Central memory CD8-positive, alpha-beta T cell (primary cell): ENCODE measurements at places on chromosomes 7 and 10.

DNA sequence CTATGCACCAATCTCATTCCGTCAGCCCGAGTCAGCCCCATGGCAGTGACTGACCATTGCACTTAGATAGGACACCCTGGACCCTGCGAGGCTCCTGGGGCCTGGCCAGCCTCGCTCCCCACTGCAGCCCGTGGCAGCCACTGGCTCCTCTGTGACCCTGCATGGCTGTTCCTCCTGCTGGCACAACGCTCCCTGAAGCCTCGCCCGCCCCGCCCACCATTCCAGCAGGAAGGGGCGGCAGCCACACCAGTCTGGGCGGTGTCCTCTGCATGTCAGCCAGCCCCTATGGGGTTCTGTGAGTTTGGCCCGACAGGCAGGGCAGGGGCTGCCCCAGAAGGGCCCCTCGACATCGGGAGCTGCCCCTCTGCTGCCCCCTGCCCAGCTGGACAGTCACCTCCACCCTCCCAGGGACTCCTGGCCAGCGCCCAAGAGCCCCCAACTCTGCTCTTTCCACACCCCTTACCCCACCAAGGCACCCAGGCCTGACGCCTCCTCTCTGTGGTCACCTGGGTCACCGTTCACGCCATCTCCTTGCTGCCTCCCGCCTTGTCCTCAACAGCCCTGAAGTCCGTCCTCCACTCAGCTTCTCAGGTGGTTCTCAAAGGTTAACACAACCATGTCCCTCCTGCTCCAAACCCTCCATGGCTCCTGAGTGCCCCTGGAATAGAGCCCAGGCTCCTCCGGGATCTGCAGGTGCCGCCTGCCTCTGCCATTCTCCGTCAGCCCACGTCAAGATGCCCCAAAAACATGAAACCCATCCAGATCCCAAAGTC lies 103.5 kb downstream of the MICALL2 start:
- DNase-seq, result no peak

DNA sequence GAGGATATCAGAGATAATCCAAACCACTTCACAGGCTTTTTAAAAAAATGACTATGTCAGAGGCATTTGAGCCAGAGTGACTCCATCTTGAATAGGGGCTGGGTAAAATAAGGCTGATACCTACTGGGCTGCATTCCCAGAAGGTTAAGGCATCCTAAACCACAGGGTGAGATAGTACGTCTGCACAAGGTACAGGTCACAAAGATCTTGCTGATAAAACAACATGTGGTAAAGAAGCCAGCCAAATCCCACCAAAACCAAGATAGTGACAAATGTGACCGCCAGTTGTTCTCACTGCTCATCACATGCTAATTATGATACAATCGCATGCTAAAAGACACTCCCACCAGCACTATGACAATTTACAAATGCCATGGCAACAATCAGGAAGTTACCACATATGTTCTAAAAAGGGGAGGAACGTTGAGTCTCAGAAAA lies 177.5 kb downstream of the RAPGEF5 start:
- DNase-seq, result no peak

- no peak for DNase-seq
These were observed 108.5 kb upstream of the IL6 start for GRCh38 chr7:22618528-22618927.

GRCh38 chr7:1234049-1234880 lies 1.6 kb downstream of the UNCX start:
- no peak for DNase-seq

DNA sequence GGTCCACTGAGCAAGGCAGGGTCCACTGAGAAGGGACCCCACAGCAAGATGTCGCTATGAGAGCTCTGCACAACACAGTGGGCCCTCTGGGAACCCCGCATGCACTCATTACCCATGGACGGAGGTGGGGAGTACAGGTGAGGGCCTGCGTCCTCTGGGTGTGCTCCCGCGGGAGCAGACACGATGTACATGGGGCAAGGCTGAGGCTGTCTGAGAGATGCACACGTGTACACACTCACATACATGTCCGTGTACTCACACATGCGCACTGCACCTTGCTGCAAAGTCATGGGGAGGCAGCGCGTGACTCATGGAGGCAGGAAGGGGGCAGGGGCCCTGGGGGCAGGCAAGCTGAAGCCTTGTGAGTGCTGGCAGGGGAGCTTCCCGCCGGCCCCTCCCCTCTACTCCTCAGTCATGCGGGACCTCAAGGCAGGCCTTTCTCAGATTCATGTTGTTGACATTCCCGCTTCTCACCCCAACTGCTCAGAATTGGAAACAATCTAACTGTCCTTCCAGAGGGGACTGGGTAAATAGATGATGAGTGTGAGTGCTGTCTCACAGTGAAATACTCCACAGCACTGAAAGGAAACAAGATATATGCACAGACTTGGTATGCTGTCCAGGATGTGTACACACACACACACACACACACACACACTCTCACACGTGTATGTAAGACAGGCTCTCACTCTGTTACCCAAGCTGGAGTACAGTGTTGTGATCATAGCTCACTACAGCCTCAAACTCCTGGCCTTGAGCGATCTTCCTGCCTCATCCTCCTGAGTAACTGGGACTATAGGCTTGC lies 40.0 kb downstream of the GOLGA7B start:
- peak; percentile 27 for DNase-seq

DNA sequence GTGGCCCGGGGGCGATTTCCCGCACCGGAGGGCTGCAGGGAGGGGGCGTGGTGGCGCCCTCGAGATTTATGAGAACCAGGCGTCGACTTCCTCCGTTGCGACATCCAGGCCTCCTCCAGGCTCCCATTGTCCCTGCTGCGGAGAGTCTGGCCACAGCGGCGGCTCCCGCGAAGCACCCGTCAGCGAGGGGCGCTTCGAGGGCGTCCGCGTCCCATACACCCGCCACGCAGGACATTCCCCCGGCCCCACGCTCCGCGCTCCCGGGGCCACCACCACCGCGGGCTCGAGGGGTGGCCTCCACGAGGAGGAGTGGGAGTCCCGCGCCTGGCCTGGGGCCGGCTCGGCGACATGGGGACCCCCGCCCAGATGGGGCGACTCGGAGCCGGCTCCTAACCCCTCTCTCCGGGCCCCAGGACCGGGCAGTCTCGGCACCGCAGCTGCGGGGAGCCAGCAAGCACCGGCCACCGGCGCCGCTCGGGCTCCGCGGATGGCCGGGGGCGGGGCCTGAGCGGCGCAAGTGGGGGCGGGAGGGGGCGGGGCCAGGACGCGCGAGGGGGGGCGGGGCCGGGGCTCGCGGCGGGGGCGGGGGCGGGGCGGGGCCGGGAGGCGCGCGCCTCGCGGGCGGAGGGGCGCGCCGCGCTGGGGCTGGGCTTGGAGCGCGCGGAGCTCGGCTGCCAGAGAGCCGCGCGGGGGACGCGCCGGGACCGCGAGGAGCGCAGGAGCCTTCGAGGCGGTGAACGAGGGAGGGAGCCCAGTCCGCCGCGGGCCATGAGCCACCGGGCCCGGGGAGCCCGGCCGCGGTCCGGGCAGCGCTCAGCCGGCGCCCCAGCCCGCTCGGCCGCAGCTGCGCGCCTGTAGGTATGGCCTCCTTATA lies at the start of gene SH2B2:
Gene SH2B2, plus strand, starts transcription at position 632 of the 874 bp plus-strand sequence. CDS start 13,683 bp downstream, outside the sequence.
- DNase-seq, result peak; percentile 28

DNA sequence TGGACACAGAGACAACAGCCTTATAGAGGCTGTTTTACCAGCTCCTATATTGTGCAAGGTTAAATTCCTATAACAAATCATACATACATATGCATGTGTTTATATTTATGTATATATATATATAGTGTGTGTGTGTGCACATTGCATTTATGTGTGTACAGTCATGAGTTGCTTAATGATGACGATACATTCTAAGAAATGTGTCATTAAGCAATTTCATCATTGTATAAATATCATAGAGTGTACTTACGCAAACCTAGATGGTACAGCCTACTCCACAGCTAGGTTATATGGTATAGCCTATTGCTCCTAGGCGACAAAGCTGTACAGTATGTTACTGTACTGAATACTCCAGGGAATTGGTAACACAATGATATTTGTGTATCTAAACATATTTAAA lies 30.1 kb upstream of the TNKS2 start:
- no peak for DNase-seq

DNA sequence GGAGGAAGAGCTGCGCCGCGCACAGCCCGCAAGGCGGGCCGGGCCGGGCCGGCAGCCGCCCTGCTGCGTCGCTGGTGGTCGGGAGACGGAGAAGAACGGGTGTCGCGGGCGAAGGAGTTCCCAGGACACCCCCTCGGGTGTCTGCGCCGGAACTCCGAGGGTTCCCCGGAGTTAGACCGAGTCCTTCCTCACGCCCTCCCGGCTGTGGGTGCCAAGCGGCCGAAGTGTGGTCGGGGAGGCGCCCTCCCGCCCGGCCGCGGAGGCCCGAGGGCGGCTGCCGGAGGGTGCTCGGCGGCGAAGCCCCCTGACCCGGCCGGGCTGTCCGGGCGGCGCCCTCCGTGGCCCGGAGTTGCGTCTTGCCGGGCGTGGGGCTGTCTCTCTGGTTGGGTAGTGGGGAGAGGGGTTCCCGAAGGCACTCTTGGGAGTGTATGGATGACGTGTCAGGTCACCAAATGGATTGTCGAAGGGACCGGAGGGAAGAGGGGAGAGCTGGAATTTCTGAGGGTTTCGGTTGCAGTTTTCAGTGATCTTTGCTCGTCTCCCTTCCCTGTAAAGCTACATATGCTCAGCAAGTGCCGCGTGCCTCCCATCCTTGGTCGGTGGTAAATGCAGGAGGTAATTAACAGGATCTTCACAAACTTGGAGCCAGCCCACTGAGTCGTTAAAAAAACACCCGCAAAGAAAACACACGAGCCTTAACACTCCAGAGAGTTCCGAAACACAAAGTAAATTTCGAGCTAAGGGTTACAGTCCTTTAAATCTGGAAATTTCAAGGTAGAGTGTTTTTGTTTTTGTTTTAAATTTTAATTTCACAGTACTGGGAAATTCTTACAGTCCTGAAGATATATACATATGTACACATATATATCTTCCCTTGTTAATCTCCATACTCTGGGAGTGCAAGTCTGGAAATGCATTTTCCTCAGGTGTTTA lies 871 bp downstream of the ST7 start:
- peak; percentile 21 for DNase-seq

GRCh38 chr10:79044846-79045245 lies 23.9 kb upstream of the ZMIZ1 start:
- no peak for DNase-seq

DNA sequence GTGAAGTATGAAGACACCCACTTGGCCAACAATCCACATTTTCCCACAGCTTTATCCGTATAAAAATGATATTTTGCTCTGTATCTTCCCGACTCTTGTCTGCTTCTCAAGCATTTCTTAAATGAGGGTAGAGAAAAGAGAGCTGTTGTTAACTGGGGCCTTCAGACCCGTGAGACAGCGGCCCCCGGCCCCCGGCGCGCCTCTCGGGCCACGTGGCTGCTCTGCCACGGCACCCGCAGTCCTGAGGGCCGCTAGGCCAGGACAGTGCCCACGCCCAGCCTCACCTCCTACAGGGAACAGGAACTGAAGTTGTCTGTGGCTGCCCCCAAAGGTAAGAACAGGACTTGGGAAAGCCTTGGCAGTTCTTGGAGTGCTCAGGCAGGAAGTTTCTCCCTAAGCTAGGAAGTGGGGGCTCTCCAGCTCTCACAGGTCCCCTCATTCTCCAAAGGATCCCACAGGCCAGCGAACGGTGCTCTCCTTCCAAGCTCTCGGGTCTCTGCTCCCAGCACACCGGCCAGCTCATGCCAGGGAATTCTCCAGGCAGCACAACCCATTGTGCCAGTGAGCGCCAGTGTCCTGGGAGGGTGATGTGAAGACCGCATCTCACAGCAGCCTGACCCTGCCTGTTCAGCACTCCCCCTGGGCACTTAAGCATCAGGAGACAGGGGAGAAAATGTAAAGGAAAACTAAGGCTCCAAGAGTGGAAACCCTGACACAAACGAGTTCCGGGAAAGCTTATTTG lies 230.3 kb upstream of the PFKP start:
- no peak for DNase-seq

DNA sequence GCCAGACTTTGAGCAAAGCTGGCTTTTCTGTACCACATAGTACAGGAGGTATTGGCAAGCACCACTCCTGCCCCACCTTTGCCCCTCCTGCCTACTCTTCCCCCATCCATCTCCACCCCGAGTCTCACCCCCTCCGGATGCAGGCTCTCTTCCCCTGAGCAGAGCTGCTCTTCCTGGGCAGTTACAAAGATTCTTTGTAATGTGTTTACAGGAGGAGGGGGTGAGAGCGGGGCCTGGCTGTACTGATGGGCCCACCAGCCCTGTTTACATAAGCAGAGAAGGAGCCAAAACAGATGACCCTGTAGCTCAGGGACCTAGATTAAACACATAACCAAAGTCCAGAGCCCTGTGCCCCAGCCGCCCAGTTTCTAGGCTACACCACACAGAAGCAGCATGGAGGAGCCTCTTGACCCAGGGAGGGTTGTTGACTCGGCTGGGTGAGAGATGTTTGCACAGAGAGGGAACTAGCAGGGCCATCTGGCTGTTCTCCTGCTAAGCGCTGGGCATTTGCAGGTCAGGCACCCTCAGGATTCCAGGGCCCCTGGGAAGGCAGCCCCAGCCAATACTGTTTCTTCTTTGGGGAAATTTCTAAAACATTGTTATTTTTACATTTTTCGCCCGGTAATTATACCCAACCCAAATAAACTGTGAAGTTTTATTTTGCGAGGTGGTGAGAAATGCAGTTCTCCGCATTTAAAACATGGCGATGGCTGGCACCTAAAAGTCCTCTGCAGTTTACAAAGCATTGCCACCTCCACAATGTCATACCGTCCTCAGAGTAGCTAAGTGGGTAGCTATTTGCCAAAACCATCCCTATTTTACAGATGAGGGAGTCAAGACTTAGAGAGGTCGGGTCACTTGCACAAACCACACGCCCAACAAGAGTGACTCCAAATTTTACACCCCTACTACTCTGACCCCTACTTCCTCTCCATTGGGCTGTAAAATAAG lies 11.4 kb upstream of the ZKSCAN1 start:
- no peak for DNase-seq

DNA sequence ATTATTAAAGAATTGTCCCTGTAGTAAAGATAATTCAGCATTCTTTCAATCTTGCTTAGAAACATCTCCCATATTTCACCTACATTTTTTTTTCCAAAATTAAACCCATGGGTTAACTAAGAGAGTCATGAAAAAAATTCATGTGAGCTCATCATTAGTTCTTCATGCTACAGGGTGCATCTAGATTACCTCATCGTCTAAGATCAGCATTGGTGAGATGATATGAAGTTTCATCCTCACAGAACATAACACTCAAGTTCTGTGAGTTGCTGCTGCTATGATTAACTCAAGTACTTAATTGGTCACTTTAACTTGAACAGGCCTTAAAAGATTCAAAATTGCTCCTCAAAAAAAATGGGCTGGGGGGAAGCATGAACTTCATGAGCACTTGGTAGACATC lies 50.0 kb downstream of the RAB11FIP2 start:
- no peak for DNase-seq

DNA sequence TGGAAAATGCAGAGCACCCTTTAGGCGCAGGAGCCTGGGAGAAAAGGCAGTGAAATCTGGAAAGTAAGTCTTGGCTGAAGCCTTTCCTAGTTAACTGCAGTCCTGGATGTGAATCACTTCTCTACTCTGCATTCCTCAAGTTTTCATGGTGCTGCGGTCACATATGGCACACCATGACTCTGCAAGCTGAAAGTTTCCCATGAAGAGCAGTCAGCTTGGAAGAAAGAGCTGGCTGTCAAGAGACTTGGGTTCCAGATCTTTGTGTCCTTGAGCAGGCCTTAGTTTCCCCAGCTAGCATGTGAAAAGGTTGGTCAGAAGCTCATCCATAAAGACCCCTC lies 548.3 kb downstream of the SORCS3 start:
- no peak for DNase-seq

GRCh38 chr10:64312876-64313275 lies 791.7 kb downstream of the REEP3 start:
- no peak for DNase-seq
